Gastroesophageal sphincter (tissue), 4 donors: ENCODE measurements at places on chromosomes 1 and 21.

- ATAC-seq = no peak
These were observed 94.6 kb downstream of the ZC3H11B start for GRCh38 chr1:219518168-219518906.

- peak; percentile 34 for ATAC-seq
These were observed 71.1 kb upstream of the MROH9 start for GRCh38 chr1:170864238-170864637.

DNA sequence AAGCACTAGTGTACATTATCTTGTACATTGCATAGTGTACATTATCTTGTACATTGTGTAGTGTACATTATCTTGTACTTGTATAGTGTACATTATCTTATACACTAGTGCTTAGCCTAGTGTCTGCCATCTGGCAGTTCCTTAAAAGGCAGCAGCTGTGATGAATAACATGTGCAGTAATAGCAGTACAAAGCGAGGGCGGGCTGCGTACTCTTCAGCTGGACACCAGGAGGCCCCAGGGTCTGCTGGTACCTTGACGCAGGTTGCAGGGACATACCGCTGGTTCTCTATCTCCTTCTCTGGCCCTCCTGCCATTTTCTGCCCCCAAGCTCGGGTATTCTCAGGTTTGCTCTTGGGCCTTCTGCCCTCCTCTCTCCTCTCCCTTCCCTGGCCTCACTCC, 149.6 kb downstream of the SEC16B start:
- ATAC-seq = no peak

GRCh38 chr1:64984106-64984505, 17.8 kb upstream of the JAK1 start:
- no peak for ATAC-seq

DNA sequence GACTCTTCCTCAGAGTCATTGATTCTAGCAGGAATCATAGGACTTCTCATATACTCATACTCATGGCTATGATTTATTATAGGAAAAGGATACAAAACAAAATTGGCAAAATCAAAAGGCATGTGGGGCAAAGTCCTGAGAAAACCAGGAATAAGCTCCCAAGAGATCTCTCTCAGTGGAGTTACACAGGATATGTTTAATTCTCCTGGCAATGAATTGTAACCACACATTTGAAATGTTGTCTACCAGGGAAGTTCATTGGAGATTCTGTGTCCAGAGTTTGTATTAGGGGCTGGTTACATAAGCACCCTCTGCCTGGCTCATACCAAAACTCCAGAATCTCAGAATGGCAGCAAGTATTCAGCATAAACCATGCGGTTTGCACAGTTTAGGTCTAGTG, 63.9 kb downstream of the ADAMTS1 start:
- no peak for ATAC-seq

GRCh38 chr1:114094675-114095074, 59.0 kb downstream of the SYT6 start:
- no peak for ATAC-seq

DNA sequence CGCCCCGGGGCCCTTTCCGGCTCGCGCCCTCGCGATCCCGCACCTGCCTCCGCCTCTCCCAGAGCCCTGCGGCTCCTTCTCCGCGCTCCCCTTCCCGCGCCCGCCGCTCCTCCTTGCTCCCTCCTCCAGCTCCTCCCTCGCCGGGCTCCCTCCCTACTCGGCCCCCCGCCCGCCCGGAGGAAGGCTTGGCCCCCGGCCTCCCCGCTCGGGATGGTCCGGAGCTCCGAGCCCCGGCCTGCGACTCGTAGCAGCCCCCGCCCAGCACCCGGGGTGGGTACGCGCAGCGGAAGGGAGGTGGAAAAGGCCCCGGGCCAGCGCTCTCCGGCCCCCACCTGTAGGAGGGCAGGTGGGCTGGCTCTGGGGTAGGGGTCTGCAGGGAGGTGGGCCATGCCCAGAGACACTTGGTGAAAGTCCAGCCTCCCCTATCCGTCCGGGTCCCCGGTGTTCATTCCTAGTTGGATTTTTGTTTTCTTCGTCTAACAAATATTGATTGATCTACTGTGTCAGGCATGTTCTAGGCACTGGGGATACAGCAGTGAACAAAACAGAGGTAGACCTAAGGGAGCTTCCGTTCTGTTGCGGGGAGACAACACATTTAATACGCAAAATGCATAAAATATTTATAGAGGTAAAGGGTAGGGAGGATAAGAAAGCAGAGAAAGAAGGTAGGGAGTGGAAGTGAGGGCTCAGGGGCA, at the start of gene HTR1D:
TSS of gene HTR1D (minus strand) at position 82 of the 695 bp plus-strand sequence. CDS start 23,283 bp downstream, outside the sequence.
- no peak for ATAC-seq

- ATAC-seq = peak; percentile 91
These were observed 823 bp upstream of the SYF2 start for GRCh38 chr1:25232866-25233784.

DNA sequence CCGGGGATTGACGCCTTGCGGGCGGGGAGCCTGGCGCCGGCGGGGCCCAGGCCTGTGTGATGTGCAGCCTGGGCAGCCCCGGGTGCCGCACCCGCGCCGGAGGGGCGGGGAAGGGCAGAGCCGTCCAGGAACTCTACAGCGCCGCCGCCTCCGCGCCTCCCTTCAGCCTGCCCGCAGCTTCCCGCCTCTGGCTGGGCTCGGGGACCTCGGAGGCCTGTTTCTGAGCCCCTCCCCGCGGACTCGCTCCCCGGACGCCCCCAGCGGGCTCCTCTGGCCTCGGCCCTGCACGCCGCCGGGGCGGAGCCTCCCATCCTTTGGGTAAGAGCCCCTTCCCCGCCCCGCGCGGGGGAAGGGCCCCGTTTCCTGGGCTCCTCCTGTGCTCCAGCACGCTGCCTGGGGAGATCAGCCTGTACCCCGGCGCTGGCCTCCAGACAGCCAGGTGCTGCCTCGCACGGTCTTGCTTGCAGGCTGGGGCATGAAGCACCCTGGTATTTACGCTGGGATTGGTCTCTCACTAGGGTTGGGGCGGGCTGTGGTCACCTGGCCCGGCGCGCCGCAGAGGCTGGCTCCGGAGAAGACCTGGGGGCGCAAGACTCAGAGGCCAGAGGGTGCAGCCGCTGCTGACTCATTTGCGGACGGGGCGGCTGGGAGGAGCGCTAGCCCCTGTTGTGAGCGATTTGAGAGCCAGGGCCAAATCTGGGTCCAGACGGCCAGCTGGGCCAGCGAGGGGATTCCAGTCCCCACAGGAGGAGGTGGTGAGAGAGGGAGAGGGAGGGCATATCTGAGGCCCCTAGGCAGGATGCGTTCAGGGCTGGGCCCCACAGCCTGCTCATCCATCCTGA, 5.7 kb upstream of the ACOT11 start:
- ATAC-seq = peak; percentile 90

GRCh38 chr1:172118618-172119017, 277.3 kb downstream of the DNM3 start:
- no peak for ATAC-seq

GRCh38 chr1:38512789-38513188, 346.8 kb downstream of the RRAGC start:
- ATAC-seq = peak; percentile 36

- ATAC-seq = no peak
These were observed 80.2 kb downstream of the RIPK4 start for GRCh38 chr21:41686664-41687063.

- peak; percentile 79 for ATAC-seq
These were observed 246.9 kb upstream of the IRF2BP2 start for GRCh38 chr1:234856845-234857245.

DNA sequence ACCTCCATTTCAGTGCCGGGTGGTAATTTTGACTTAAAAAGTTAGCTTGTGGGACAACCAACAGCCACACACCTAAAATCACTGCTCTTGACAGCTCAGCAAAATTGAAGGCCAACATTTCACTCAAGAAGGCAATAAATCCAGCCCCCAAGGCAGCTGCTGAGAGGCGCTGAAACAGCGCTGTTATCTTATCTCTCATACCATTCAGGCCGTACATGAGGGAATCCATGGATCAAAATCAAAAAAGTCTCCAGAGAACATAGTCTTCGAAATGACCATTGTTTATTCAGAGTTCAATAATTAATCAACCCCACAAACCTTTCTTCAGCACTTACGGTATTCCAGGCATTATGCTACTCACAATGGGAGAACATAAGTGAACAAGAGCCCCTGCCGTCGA, 38.5 kb downstream of the ZBTB18 start:
- ATAC-seq = no peak

- no peak for ATAC-seq
These were observed 86.2 kb downstream of the CD247 start for GRCh38 chr1:167431909-167432650.

DNA sequence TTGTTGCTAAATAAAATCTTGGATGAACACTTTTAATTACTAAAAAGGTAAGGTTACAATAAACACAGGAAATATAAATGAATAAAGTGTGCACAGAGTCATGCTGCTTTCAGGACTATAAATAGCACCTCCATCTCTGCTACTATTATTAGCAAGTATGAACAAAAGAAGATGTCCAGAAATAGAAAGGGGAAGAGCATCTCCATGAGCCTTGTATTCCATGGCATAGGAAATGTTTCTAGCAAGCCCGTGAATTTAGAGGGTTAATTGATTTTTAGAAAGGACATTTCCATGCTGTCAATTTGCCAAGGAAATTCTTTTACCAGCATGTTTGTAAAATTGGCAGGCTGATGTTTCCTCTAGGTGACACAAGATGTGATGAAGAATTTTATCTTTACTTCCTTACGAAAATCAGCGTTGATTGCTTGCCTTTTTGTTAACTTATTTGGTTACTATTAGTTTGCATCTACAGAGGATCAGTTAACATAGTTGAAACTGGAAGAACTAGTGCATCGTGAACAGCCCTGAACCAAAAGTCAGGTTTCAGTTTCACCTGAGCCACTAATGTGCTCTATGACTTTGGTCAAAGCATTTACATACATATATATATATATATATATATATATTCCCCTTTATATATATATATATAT, 45.3 kb downstream of the NR5A2 start:
- no peak for ATAC-seq

GRCh38 chr1:204473400-204473965, 21.1 kb downstream of the PIK3C2B start:
- no peak for ATAC-seq

GRCh38 chr1:202254454-202255252, 61.1 kb downstream of the LGR6 start:
- ATAC-seq = no peak

- ATAC-seq = peak; percentile 31
These were observed 9.6 kb downstream of the P3H1 start for GRCh38 chr1:42756956-42757891.

- ATAC-seq = no peak
These were observed 33.7 kb downstream of the FAM163A start for GRCh38 chr1:179776831-179777230.

- ATAC-seq = no peak
These were observed 36.9 kb downstream of the FGGY start for GRCh38 chr1:59333626-59334277.

DNA sequence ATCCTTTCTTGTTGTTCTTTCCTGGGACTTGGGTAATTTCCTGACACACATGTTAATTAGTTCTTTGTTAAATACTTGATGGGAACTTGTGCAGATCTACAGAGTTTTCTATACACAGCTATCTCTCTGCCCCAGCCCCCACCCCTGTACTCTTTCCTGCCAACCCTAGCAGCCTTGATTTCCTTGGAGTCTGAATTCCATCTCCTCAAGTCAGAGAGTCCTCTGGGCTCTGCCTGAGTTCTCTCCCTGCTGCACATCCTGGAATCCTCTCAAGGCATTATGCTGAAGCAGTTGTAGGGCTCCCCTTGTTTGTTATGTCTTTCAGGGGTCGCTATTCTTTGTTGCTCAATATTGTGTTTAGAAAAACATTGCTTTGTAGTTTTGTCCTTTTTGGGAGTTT, 384.7 kb downstream of the RPS6KC1 start:
- no peak for ATAC-seq
